ENCODE measurements at places on chromosomes 16 and 17.

DNA sequence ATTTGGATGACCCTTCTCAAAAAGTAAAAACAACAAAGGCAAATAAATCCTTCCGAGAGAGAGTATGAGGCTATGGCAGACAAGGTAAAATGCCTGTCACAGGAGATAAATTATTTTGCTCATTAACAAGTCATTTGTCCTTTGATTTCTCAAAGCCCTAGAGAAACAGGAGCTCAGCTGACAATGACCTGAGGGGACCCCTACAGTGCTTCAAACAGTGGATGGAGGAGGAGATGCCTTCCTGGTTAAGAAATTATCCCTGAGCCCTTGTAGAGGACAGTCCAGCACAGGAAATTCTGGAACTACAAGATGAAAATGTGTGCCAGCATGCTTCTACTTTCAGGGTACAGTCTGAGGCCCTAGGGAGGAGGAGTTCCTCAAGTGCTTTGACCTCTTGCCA, 24.0 kb upstream of the RHBDL3 start:
- no peak for DNase-seq

DNA sequence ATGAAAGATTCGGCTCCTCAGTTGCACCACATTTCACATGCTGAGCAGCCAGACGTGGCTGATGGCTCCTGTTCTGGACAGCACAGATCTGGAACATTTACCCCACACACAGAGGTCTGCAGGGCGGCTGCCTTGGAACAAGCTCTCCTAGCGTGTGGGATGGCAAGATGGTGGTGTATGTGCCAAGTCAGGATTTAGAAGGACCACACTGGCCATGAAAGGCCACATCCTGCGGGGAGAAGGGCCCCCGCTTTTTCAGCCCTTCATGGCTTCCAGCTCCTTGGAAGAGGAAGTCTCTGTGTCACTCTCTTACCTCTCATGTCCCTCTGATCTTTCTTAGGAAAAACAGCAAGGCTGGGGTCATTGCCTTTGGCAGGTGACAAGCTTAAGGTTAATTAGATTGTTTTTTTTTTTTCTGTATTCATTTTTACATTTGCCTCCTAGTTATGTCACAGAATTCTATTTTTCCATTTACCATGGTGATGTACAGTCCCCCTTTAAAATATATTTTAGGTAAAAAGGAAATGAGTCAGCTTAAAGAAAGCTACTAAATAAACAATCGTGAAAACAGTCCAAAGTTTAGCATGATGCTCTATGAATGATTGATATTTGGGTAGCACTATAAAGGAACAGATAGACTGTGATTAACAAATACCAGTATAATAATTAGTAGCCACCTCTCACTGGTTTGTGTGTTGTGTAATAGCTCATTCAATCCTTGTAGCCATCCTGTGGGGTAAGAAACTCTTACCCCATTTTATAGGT, 396.6 kb downstream of the CPPED1 start:
- no peak for DNase-seq

DNA sequence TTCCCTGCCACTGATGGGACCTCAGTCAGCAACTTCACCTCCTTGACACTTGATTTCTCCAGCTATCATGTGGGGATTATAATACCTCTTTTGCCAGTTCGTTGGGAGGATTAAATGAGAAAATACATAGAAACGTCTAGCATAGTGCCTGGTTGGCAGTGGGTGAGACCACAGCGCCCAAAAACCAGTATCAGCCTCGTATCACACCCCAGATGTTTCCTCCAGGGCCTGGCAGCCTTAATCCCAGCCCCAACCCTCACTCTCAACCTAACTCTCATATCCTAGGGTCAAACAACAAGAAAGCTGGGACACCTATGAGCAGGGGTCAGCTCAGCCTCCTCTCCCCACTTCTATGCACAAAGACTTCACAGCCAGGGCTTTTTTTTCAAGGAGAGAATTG, 14.0 kb upstream of the C16orf78 start:
- DNase-seq: no peak

GRCh38 chr16:87201052-87201451, 116.1 kb downstream of the C16orf95 start:
- no peak for DNase-seq

GRCh38 chr16:77786186-77786847, 2.0 kb upstream of the VAT1L start:
- DNase-seq: no peak

GRCh38 chr17:31089471-31089870, 5.3 kb upstream of the NF1 start:
- DNase-seq: no peak

GRCh38 chr16:69322343-69322742, 8.0 kb downstream of the PDF start:
- no peak for DNase-seq

DNA sequence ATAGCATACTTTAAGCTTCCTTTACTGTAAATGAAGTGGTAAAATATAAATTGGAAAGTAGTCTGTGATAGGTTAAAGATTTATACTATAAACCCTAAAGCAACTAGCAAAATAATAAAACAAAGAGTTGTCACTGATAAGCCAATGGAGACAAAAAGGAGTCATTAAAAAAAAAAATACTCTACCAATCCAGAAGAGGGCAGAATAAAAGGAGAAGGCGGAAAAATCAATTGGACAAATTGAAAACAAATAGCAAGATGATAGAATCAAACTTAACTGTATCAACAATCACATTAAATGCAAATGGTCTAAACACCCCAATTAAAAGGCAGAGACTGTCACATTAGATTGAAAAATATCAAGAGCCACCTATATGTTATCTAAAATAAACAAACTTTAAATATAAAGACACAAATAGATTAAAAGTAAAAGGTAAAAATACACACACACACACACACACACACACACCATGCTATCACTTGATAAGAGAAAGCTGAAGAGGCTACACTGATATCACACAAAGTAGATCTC, 71.8 kb downstream of the CACNG1 start:
- no peak for DNase-seq

GRCh38 chr17:53472586-53472985, 350.1 kb upstream of the KIF2B start:
- DNase-seq: no peak

GRCh38 chr16:85868495-85868894, 30.5 kb upstream of the IRF8 start:
- DNase-seq: no peak

GRCh38 chr17:69709441-69709840, 294.9 kb downstream of the MAP2K6 start:
- no peak for DNase-seq

DNA sequence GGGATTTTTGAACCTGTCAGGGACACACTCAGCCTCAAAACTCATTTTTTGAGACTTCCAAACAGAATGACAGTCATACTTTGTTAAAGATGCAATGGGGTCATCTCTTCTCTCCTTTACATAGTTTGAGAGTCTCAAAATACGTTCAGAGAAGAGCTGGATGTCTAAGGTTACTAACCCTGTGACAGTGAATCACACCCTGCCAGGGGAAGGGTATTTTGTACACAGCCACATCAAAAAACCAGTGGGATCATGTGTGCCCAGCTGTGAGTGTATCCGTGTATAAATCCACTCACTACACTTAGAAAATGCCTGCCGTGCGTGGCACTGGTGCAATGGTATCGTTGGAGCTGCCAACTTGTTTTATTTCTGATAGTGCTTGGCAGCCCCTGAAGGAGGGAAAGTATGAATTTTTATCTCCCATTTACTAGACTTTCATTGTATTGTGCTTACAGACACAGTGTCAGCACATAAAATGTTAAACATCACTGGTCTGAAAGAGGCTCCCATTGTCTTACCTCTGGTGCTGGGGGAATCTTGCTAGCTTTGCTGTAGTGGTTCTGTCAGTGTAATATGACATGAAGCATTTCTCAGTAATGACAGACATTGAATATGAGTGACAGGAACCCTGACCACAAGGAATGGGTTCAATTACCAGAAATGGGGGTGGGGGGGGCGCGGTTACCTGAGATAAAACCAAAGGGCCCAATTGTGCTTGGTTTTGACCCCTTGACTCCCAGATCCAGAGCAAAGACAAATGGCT, 256.3 kb downstream of the FTO start:
- DNase-seq: no peak

GRCh38 chr16:49637933-49638672, 217.8 kb downstream of the ZNF423 start:
- DNase-seq: no peak

- peak; percentile 23 for DNase-seq
Observed at GRCh38 chr16:15777533-15778203, 79.2 kb downstream of the MYH11 start.

DNA sequence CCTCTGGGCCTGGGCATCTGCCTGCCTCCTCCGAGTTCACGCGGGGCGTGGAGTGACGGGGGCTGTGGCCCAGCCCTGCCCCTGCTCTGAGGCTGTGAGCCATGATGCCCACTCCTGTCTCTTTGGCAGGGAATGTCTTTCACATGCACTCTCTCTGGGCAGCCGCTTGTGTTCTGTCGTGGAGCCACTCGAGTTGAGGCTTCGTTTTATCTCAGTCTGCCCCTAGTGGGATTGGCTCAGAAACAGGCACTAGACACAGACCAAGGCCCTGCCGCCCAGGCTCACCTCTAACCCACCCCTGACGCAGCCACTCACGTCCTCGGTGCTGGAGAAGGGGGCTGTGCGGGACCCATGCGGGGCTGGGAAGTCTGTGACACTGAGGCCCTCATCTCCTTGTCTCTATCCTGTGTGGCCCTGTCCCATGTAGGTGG, 67.5 kb upstream of the KCTD5 start:
- no peak for DNase-seq

DNA sequence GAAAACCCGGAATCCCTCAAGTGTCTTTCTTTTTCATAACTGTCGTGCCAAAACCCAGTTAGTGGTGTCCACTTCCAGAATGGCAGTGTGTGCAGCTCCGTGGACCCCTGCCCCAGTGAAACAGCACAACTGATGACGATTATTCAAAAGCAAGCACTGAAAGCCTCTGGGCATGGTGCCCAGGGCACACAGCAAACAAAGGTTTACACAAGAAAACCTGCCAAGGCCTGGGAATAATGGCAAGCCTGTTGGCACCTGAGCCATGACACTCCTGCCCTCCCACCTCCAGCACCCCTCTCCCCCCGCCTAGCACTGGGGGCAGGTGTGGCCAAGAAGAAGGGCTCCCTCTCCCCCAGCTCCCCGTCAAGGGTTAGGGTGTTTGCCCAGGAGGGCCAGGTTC, 2.8 kb downstream of the PKMYT1 start:
- DNase-seq: no peak

- no peak for DNase-seq
Observed at GRCh38 chr17:77734371-77735080, 224.0 kb upstream of the TNRC6C start.

DNA sequence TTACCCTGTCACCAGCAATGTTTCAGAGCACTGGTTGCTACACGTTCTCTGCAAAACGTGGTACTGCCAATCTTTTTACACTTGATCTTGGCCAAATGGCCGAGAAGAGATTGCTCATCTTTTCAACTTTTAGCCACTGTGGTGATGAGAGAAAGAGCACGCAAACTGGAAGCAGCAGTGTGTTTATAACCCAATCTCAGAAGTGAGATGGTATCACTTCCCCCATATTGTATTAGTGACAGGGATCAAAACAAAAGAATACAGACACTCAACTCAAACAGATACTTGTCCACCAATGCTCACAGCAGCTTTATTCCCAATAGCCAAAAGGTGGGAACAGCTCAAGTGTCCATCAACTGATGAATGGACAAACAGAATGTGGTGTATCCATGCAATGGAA, 72.1 kb upstream of the FA2H start:
- DNase-seq: no peak

DNA sequence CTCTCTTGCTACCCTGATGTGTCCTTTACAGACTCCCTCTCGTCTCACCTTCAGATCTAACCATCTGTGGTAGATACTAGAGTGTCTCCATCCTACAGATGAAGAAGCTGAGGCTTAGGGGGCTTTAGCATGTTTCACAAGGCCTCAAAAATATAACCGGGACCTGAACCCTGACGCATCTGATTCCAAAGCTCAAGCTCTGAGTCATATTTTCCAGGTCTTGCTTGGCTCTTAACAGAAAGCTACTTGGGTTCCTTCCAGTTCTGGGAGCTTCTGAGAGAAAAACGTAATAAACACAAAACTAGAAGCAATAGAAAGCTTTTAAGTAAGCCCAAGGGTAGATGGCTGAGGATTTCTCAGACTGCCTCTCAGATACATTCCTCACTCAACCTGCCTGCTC, 224.3 kb upstream of the EEF2KMT start:
- no peak for DNase-seq

DNA sequence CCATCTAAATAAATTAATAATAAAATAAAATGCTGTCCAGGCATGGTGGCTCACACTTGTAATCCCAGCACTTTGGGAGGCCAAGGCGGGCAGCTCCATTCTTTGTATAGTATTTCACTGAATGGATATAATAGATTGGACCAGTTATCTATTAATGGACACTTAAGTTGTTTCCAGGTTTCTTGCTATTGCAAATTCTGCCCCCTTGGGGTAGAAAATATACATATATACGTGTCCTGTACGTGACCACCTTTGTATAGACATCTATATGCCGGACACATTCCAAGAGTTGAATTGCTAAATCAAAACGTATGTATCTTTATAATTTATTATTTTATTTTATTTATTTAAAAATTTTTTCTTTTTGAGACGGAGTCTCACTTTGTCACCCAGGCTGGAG, 3.9 kb upstream of the EXOC7 start:
- no peak for DNase-seq
